ENCODE measurements at places on chromosomes 1 and 21. TPM values are rescaled to one million over a fixed set of nuclear protein-coding genes. Genes with fewer than 3 reads are reported as not detected.

Gene CA6
- not detected for total RNA-seq

Gene RIMKLA
- 0.14 TPM for total RNA-seq

DNA sequence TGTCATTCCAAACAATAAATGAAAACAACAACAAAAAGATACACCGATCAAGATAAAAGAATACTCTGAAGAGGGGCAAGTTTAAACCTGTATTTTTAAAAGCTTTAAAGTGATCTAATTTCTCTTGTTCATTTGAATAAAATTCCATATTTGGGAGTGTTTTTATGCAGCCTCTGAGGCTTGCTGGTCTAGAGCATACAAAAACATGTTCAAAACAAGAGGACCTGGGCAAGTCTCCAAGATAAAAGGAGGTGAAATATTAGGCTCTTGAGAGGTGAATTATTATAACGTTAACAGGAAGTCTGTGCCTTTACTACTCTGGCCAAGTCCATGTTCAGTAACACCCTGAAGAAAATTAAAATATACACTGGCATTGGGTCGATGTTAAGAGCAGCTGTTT is 20.1 kb downstream of the URB1 start:
- DNase-seq, result no peak

DNA sequence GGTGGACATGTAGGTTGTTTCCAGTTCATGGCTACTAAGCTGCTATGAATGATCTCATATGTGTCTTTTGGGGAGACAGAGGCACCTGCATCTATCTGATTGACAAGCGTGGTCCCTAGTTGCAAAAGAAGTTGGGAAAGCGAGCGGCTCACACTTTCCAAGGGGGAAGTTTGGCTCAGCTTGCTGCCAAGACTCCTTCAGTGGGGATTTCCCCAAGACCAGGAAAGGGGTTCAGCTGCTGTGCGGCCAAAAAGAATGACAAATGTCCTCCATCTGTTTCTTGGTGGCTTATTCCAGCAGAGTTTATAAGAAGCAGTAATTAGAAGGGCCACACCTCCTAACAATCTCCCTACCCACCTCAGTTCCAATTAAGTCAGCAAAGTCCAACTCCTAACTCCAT is 128.5 kb upstream of the GALNT2 start:
- DNase-seq, result no peak

All from epithelial cell of proximal tubule (primary cell).